ENCODE measurements at places on chromosomes 3 and 15. TPM values are rescaled to one million over a fixed set of nuclear protein-coding genes. Genes with fewer than 3 reads are reported as not detected.

SLC22A13 gene
- total RNA-seq, result 1.1 TPM

SOX14 gene
- total RNA-seq, result not detected

CD80 gene
- total RNA-seq, result 47.0 TPM

SMCO1 gene
- not detected for total RNA-seq

SNURF gene
- 23.3 TPM for total RNA-seq

ADGRG7 gene
- total RNA-seq, result not detected

SLC6A6 gene
- total RNA-seq, result 55.3 TPM

FAM107A gene
- not detected for total RNA-seq

DUOXA1 gene
- not detected for total RNA-seq

ERICH6 gene
- total RNA-seq, result not detected

SEMA3G gene
- total RNA-seq, result 0.28 TPM

HYAL1 gene
- 0.14 TPM for total RNA-seq

DNA sequence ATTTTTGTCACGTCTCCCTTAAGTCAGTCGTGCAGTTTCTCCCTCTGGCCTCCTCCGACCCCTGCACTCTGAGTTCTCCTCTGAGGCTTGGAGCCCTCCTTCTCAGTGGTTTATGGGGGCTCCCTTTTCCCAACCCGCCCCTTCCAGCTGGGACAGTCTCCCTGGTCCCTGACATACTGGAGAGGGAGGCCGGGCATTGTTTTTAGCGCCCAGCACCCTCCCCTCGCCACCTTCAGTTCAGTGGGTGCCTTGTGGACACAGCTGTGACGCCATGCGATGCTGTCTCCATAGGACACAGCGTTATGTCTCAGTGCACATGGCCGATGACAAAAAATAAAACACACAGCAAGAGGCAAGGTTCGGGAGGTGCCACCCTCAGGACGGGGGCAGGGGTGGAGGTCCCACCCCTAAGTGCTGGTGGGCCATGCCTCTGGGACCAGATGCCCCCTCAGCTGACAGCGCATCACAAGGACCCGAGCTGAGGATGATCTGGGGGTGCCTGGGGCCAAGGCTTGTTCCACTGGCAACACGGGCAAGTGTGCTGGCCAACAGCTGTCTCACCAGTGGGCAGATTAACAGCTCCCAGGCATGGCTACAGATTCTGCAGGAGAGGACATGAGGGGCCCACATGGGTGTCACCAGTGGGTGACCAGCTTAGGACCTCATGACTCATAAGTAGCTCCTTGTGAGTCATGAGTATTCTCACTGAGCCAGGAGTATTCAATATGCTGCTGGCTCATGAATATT lies 81.6 kb downstream of the PLXNA1 start:
- no peak for DNase-seq

DNA sequence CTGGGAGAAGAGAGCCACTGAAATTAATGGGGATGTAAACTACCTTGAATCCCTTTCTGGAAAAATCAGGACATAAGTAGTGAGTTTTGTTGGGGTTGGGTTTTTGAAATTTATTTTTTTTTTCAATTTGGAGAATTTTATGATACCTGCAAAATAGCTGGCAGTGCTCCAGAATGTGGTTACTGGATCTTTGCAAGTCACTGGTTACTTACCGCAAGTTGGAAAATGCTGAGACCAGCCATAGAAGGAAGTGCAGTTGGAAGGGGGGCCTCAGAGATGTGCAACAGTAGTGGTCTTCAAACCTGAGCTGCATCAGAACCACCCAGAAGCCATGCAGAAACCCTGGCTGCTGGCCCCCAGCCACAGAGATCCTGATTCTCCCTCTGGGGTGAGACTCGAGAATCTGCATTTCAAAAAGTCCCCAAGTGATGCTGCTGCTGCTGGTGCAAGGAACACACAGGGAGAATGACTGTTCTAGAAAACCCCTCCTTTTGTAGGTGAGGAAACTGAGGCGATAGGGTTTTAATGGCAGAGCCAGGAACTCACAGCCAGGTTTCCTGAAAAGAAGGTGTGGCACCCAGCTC lies 39.7 kb downstream of the SEMA5B start:
- DNase-seq, result no peak

- peak; percentile 31 for DNase-seq
Observed at GRCh38 chr3:42666577-42666998, 13.1 kb downstream of the ZBTB47 start.

GRCh38 chr3:51928438-51928837 lies 13.3 kb downstream of the RRP9 start:
- DNase-seq, result no peak

DNA sequence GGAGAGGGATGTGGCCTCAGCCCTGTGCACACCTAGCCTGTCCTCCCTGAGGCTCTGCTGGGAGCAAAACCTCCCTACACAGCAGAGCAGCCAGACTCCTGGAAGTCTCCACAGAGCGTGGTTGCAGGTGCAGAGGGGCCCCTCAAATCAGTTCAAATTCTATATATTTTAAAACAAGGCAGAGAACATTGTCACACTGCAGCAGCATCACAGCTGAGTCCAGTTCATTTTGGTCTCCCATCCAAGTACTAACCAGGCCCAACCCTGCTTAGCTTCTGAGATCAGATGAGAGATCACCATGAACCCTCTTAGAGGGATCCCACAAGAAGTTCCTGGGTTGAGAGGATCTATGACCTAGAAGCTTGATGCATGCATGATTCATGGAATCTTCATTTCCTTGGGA lies 331.0 kb upstream of the RGMA start:
- no peak for DNase-seq

- no peak for DNase-seq
Observed at GRCh38 chr3:113663324-113663750, 33.1 kb downstream of the USF3 start.

DNA sequence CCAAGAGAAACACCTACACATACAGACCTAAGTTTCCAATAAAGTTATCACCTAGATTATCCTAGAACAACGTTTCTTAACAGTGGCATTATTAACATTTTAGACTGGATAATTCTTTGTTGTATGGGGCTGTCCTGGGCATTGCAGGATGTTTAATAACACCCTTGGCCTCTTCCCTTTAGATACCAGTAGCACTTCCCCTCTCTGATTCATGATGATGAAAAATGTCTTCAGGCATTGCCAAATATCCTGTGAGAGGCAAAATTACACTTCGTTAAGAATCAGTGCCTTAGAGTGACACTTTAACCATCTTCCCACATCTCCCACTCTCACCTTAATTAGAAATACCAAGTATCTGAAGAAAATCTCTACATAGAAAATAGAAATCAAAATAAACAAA lies 352.6 kb downstream of the CGGBP1 start:
- DNase-seq, result no peak

DNA sequence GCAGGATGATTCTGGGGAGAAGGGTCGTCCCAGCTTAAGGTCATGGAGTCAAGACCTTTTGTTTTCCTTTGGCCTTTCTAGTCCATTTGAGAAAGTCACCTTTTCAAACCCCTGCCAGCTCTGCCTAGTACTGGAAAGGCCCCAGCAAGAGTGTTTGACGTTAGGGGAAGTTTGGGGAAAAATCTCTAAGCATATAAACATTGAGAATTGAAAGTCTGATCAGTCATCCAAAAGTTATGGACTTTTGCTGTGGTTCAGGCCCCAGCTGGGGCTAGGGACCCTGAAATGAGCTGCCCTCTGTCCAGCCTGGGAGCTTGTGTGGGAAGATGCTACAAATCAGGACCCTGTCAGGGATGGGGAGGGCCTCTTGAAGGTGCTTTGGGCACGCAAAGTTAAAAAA lies 21.6 kb downstream of the SLC6A6 start:
- DNase-seq, result no peak

- no peak for DNase-seq
Observed at GRCh38 chr3:10305331-10305902, 12.7 kb upstream of the GHRL start.

GRCh38 chr15:33089878-33090757 lies 104.4 kb downstream of the FMN1 start:
- no peak for DNase-seq

GRCh38 chr3:136914739-136915138 lies 43.0 kb upstream of the IL20RB start:
- no peak for DNase-seq

GRCh38 chr3:112127522-112128494 lies 5.2 kb downstream of the GCSAM start:
- no peak for DNase-seq

DNA sequence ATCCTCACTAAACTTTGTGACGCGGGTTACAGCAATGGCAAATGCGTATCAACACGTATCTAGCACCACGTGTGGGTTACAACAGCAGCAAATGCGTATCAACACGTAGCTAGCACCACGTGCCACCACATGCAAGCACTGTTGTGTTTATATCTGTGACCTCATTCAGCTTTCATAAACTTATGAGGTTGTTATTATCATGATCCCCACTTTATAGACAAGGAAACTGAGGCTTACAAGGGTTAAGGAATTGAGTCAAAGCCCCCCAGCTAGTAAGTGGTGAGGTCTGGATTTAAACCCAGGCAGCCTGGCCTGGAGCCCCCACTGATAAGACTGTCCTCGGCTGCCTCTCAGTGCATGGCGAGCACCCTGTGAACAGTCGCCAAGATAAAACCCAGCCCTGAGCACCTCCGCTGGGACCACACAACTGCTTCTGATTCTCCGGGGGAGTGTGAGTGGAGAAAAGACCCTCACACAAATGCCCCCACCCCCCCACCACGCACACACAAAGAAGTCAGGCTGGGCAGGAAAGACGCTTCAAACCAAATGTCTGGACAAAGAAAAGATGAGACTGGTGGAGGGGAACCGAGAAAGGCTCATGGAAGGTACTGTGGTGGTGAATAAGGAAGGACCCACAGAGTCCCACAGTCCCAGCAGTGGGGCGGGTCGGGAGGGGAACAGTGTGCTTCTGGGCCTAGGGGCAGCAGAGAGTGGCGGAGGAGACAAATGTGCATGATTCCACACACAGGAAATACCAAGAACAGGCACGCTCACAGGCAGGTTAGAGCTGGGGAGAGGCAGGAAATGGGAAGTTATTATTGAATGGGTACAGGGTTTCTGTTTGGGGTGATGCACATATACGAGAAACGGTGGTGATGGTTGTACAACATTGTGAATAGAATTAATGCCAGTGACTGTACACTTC lies 173.4 kb downstream of the XXYLT1 start:
- DNase-seq, result no peak

GRCh38 chr3:197890693-197891092 lies 59.3 kb upstream of the RPL35A start:
- no peak for DNase-seq

DNA sequence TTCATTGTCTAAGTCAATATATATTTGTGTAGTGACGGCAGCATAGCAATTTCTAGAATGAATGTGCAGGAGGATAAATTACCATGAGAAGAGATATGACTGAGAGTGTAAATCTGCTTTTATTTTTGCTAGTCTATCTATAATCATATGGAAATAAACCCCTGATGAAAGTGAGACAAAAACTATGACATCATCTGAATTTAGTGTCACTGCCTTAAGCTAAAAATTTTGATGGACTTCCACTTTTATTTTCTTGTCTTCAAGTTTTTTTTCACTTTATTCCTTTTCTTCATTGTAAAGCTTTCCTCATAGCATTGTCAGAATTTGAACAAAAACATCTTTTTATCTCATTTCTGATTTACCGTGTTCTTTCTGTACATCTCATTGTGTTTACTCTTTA lies 242.0 kb downstream of the CHST2 start:
- DNase-seq, result no peak

- no peak for DNase-seq
Observed at GRCh38 chr15:77001966-77002365, 7.0 kb downstream of the PSTPIP1 start.

GRCh38 chr15:50298340-50298739 lies 32.8 kb upstream of the HDC start:
- no peak for DNase-seq

- DNase-seq, result no peak
Observed at GRCh38 chr3:52076896-52077780, 20.8 kb upstream of the DUSP7 start.

- DNase-seq, result no peak
Observed at GRCh38 chr3:45895686-45896468, 9.5 kb downstream of the CCR9 start.

DNA sequence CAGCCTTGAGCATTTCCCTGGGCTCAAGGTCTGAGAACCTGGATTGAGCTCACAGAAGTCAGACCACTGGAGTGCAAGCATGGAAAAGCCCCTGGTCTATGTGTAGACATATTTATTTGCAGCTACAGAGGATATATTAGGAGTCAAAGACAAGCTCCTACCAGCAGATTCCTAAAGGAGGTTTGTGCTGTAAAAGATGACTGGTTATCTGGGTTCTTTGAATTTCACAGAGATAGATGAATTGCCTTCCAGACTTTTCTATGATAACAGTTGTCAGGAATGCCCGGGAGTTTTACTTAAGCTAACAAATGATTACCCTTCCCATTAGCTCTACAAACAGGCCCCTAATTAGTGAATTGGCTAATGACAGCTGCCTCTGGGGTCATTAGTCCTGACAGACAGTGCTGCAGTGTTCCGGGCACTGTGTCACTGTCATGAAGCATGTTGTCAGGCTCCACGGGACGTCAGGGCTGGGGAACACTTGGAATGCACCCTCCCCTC lies 48.8 kb upstream of the PLXNA1 start:
- no peak for DNase-seq

- DNase-seq, result no peak
Observed at GRCh38 chr3:24492971-24493551, 1.6 kb downstream of the THRB start.

DNA sequence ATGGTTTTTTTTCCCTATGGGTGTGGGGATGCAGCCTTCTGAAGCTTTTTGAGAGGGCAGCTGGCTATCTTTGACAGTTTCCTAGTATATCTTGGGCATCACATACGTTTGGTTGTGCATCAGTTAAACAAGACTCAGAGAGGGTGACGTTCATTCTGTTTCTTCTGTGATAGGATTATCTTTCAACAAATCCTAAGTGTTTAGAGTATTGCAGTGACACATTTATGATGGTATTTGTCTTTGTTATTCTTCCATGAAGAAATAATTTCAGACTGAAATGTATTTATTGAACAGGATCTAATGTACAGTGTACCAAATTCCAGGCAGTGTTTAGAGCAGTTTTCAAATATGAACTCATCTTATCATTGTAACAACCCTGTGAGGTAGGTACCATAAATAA lies 114.4 kb downstream of the PLCL2 start:
- DNase-seq, result no peak

- DNase-seq, result no peak
Observed at GRCh38 chr3:157100608-157101396, 59.1 kb downstream of the CCNL1 start.

DNA sequence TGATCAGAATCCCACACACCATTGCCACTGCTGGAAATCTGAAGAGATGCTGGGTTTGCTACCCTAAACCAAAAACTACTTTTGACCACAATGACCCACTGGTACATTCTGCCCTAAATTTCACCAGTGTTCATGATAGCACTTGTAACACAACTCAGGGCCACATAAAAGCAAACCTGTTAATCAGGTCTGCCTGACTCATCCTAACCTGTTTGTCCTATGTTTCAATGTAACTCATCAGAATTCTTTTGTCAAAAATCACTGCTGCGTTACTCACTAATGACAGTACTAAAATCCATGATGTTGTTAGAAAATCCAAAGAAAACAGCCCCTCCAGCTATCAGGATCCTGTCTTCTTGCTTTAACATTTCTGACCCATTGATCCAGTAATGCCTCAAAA lies 55.6 kb upstream of the XCR1 start:
- DNase-seq, result no peak

All from activated CD8-positive, alpha-beta memory T cell treated with anti-CD3 and anti-CD28 coated beads, Interleukin-2, amount 10 ng/mL, durations not matched to agents 7 days and 5 days (primary cell).